Endothelial cell of umbilical vein (primary cell): ENCODE measurements at places on chromosomes 1 and 21. TPM values are rescaled to one million over a fixed set of nuclear protein-coding genes. Genes with fewer than 3 reads are reported as not detected.
A peak's percentile ranks its signal among the peaks of the same experiment; 100 is the strongest.

- H3K36me3 ChIP-seq = no peaks in the 10 kb centered on the region
- no peak for DNase-seq
- no peaks in the 10 kb centered on the region for H3K4me1 ChIP-seq
- H3K4me3 ChIP-seq = no peak overlapping the region
Observed at GRCh38 chr1:33698361-33699035, 165.4 kb upstream of the HMGB4 start.

- no peaks in the 10 kb centered on the region for H3K36me3 ChIP-seq
- no peaks in the 10 kb centered on the region for H3K27me3 ChIP-seq
- H3K27ac ChIP-seq = no peak overlapping the region
- H3K4me1 ChIP-seq = no peaks in the 10 kb centered on the region
- no peak overlapping the region for H3K4me3 ChIP-seq
Observed at GRCh38 chr1:75838079-75838478, 41.4 kb downstream of the MSH4 start.

DNA sequence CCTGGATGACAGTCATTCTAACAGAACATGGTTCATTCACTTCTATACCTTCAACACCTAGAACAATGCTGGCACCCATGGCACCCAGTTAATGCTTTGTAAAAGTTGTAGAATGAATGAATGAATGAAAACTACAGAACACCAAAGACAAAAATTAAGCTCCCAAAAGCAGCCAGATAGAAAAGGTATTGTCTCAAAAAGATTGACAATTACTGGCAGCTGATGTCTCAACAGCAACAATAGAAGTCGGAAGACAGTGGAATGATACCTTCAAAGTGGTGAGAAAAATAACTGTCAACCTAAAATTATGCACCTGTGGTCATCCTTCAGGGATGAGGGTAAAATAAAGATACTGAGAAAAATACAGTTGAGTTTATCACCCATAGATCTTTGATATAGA lies 4.9 kb upstream of the C1orf167 start:
- no peaks in the 10 kb centered on the region for H3K36me3 ChIP-seq
- DNase-seq = no peak
- no peak overlapping the region for H3K4me3 ChIP-seq
- no peak overlapping the region for H3K27ac ChIP-seq

- no peaks in the 10 kb centered on the region for H3K27me3 ChIP-seq
- H3K36me3 ChIP-seq = no peaks in the 10 kb centered on the region
- H3K4me3 ChIP-seq = no peak overlapping the region
- DNase-seq = no peak
- no peak overlapping the region for H3K27ac ChIP-seq
Observed at GRCh38 chr1:174204697-174205308, 45.5 kb downstream of the RABGAP1L start.

DNA sequence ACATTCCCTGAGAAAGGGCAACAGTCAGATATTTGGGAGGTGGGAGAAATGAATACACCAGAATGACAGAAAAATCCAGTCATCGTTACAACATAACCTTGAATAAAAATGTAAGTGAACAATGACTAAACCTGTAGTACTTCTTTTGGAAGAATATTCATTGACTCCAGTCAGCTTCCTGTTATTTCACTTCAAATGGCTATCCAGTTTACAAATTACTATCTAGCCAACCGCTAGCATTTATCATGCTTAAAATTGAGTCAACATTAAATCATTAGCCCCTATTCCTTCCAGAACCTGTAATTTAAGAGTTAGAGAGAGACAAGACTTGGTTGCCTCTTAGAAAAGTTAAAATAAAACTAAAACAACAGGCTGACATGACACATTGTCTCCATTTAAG lies 33.6 kb downstream of the WLS start:
- H3K4me1 ChIP-seq = peaks cover 23% of the 10 kb centered on the region
- no peak overlapping the region for H3K4me3 ChIP-seq
- peak; percentile 69 for DNase-seq
- H3K36me3 ChIP-seq = peaks cover 3% of the 10 kb centered on the region
- H3K27me3 ChIP-seq = no peaks in the 10 kb centered on the region

GRCh38 chr21:19171585-19171984 lies 768.0 kb upstream of the TMPRSS15 start:
- DNase-seq = no peak
- H3K4me3 ChIP-seq = no peak overlapping the region
- H3K36me3 ChIP-seq = no peaks in the 10 kb centered on the region
- no peaks in the 10 kb centered on the region for H3K27me3 ChIP-seq

- H3K27me3 ChIP-seq = no peaks in the 10 kb centered on the region
- no peak for DNase-seq
- no peaks in the 10 kb centered on the region for H3K4me1 ChIP-seq
- no peak overlapping the region for H3K4me3 ChIP-seq
- no peaks in the 10 kb centered on the region for H3K36me3 ChIP-seq
Observed at GRCh38 chr1:83761167-83762038, 237.5 kb downstream of the TTLL7 start.

- H3K4me3 ChIP-seq = no peak overlapping the region
- H3K36me3 ChIP-seq = no peaks in the 10 kb centered on the region
- no peaks in the 10 kb centered on the region for H3K27me3 ChIP-seq
- no peak overlapping the region for H3K27ac ChIP-seq
- H3K4me1 ChIP-seq = no peaks in the 10 kb centered on the region
Observed at GRCh38 chr1:176450526-176450925, 12.4 kb upstream of the PAPPA2 start.

DNA sequence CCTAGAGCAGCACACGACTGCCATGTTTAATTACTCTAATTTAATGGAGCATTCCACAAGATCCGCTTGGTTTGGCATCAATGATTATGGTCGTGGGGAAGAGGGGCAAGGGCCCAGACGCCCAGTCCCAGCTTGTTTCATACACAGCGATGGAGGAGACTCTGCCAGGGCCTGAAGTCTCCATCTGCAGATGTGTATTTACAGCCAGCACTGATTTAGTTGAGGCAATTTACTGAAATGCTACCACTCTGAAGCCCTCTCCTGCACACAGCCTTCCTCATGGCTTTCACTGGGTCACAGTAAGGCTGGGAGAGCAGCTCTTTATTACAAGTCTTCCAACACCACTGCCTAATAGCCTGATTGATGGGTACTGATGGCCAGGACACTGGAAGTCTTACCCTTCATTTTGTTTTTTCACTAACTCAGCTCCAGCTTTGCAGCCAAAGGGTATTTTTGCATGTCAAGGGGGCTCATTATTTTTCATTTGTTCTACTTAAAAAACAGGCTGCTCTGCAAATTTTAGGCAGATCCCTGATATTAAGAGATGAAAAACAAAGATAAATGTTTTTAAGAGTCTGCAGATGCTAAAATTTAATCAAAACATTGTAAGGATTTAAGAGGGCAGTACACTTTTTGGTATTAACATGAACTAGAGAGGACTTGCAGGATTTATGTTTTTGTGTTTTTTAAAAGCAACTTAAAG lies 236.3 kb downstream of the SIPA1L2 start:
- no peak overlapping the region for H3K27ac ChIP-seq
- no peaks in the 10 kb centered on the region for H3K36me3 ChIP-seq
- H3K4me1 ChIP-seq = no peaks in the 10 kb centered on the region
- H3K27me3 ChIP-seq = no peaks in the 10 kb centered on the region
- no peak overlapping the region for H3K4me3 ChIP-seq
- no peak for DNase-seq

DNA sequence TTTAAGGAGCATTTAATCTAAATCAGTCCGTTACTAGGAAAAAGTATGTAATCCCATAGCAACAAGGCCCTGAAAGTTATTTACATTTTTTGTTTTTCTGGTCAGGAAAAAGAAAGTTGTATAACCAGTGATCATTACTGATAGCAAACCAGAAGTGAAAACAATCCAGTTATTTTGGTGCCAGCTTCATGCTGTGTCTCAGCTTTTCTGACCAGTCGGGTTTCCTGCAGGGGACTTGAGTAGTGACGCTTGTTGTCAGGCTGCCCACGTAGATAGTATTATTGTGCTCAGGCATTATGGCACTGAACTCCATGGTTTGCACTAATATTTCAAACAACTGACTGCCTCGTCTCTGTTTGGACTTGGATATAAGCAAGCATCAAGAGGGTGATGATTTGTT lies 55.2 kb downstream of the SASS6 start:
- peaks cover 25% of the 10 kb centered on the region for H3K36me3 ChIP-seq
- H3K4me1 ChIP-seq = peaks cover 4% of the 10 kb centered on the region
- peak overlapping the region; percentile 16 for H3K27ac ChIP-seq
- peak; percentile 89 for DNase-seq
- H3K27me3 ChIP-seq = no peaks in the 10 kb centered on the region

DNA sequence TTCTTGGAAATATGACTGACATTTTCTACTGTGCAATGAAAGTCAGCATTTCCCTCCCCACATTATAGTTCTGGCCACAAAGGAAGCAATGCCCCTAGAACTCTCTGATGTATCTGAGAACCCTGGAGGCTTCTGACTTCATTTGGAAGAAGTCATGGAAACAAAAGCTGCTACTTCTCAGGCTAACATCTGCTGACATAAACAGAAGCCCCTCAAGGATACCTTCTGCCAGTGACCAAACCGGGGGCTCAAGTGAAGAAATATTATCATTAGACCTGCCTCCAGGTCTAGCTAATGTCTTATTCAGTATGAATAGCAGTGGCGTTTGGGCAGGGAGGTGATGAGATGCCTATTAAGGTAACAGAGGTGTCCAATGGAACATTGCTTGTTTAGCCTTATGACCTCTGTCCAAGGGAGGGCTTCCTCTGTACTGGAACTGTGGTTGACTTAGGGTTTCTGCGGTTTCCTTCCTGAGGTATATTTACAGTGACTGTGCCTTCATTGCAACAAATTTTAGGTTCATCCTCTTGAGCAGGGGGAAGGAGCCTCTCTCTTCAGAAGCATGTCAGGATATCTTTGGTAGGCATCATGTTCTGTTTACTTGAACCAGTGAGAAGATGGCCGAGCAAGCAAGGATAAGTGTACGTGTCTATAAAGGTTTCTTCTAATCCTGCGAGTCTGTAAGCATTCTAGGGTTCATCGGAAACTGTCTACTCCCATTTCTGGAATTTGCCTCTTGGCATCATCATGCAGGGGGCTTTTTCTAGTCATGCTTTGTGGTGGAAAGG lies 161.7 kb downstream of the PBX1 start:
- no peaks in the 10 kb centered on the region for H3K36me3 ChIP-seq
- no peak overlapping the region for H3K4me3 ChIP-seq
- H3K4me1 ChIP-seq = peaks cover 15% of the 10 kb centered on the region
- no peaks in the 10 kb centered on the region for H3K27me3 ChIP-seq
- no peak overlapping the region for H3K27ac ChIP-seq
- DNase-seq = peak; percentile 16

- H3K27me3 ChIP-seq = peaks cover 3% of the 10 kb centered on the region
- H3K4me3 ChIP-seq = no peak overlapping the region
- no peaks in the 10 kb centered on the region for H3K4me1 ChIP-seq
- H3K36me3 ChIP-seq = no peaks in the 10 kb centered on the region
- no peak overlapping the region for H3K27ac ChIP-seq
Observed at GRCh38 chr21:42619166-42619565, 34.3 kb upstream of the PDE9A start.

GRCh38 chr21:16176570-16176969 lies 446.8 kb downstream of the USP25 start:
- H3K27me3 ChIP-seq = no peaks in the 10 kb centered on the region
- no peak overlapping the region for H3K4me3 ChIP-seq
- no peaks in the 10 kb centered on the region for H3K36me3 ChIP-seq
- H3K27ac ChIP-seq = no peak overlapping the region

- no peak overlapping the region for H3K27ac ChIP-seq
- no peak for DNase-seq
- no peak overlapping the region for H3K4me3 ChIP-seq
- no peaks in the 10 kb centered on the region for H3K36me3 ChIP-seq
Observed at GRCh38 chr1:158819461-158820443, 11.4 kb upstream of the MNDA start.

DNA sequence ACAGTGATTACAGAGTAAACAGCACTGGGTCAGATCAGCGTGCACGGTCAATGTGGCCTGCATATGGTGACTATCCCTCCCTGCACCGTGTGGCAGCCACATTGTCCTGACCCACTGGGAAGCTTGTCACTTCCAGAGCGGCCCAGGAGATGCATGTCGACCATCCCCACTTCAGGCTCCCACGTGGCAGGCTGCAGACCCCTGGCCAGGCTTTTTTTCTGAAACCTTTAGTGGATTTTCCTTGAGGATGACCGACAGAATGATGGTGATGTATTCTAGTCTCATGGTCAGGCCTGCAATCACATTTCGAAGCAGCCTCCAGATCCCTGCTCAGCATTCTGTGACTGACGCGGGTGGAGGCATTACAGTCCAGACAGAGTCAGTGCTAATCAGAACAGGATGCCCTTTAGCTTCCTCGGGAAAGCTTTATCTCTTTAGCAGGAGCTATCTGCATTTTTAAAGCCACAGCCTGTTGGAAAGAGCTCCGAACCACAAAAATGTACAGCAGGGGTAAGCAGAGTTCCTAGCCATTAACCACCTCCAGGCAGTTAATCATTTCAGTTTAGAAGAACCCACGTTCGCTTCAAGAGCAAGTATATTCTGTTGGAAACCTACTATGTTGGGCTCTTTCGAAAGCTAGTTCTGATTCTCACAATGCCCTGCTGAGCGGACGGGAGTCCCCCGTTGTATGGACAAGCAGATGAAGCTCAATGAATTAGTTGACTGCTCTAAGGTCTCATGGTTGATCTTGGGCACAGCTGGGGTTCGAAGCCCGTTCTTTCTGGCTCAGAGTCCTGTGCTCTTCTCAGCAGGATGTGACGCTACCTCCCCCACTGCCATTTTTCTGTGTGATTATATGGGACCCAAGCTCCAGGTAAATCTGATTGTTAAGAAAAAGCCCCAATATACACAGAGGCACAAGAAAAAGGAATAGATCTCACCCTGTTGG lies 56.5 kb downstream of the IRF2BP2 start:
- H3K27ac ChIP-seq = no peak overlapping the region
- peaks cover 20% of the 10 kb centered on the region for H3K4me1 ChIP-seq
- H3K27me3 ChIP-seq = no peaks in the 10 kb centered on the region
- no peaks in the 10 kb centered on the region for H3K36me3 ChIP-seq

- DNase-seq = no peak
- H3K36me3 ChIP-seq = no peaks in the 10 kb centered on the region
- H3K27me3 ChIP-seq = no peaks in the 10 kb centered on the region
- H3K27ac ChIP-seq = no peak overlapping the region
Observed at GRCh38 chr1:200963076-200963475, 60.4 kb downstream of the KIF21B start.

The IGSF9 gene
- 0.15 and 0.16 TPM in 2 replicates for total RNA-seq

The CFHR5 gene
- not detected in 2 replicates for total RNA-seq

The SH2D2A gene
- 1.1 and 1.8 TPM in 2 replicates for total RNA-seq
